Globus pallidus (tissue), 1 donor: ENCODE measurements at places on chromosomes 13 and 19.
A peak's percentile ranks its signal among the peaks of the same experiment; 100 is the strongest.

GRCh38 chr19:31885280-31885853, 460.0 kb upstream of the ZNF507 start:
- no peak for DNase-seq

GRCh38 chr19:46254776-46255175, 25.2 kb downstream of the IGFL1 start:
- DNase-seq, result no peak

GRCh38 chr19:11448923-11449554, 13.6 kb downstream of the PRKCSH start:
- no peak for DNase-seq

DNA sequence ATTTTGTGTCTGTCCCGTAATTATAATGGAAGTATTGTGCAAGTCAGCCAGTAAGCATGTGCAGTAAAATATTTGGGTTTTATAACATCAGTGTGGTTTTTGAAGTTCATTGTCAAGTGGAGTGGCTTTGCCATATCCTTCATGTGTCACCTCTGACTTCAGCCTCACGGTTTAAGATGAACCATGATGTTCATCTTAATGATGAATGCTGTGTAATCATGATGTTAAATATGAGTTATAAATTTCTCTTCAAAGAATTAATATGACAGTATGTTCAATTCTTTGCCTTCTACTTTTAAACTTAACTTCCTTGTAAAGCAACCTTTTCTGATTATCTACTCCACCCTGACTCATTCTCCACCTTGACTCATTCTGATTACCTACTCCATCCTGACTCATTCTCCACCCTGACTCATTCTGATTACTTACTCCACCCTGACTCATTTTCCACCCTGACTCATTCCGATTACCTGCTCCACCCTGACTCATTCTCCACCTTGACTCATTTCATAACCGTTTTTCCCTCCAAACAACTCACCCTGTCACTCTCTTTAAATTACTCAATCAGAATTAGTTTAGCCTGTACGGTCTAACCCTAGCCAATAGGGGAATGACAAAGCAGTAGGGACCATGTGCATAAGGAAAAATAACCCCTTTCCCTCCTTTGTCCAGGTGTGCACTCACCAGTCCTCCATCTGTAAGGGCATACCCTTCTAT, 50.3 kb upstream of the ANKRD10 start:
- DNase-seq, result no peak

GRCh38 chr13:48580185-48580803, 47.4 kb upstream of the RCBTB2 start:
- DNase-seq, result peak; percentile 72

DNA sequence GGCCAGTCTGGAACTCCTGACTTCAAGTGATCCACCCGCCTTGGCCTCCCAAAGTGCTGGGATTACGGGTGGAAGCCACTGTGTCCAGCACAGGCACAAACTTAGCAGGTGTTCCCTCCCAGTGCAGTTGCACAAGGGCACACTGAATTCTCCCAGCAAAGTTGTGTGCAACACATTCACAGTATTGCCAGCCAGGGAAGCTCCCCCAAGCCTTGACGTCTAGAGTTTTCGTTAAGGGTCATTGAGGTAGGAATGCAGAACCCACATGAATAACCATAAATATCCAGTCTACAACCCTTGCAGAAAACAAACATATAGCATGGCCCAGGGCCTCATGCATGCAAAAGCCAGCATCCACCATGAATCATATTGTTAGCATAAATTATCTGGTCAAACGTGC, 3.3 kb upstream of the AURKC start:
- DNase-seq, result no peak

GRCh38 chr19:13521066-13521465, 14.8 kb upstream of the CACNA1A start:
- no peak for DNase-seq
